ENCODE measurements at places on chromosomes 1 and 21. TPM values are rescaled to one million over a fixed set of nuclear protein-coding genes. Genes with fewer than 3 reads are reported as not detected.

GRCh38 chr1:64915381-64916274 lies 50.7 kb downstream of the JAK1 start:
- DNase-seq = peak; percentile 81

GRCh38 chr1:185409345-185409744 lies 92.3 kb upstream of the IVNS1ABP start:
- no peak for DNase-seq

PACC1 gene
- 11.9 TPM for polyA plus RNA-seq

GRCh38 chr1:242524571-242525359 lies at the start of gene PLD5:
Gene PLD5, minus strand, starts transcription at chr1:242524697.
- peak; percentile 29 for DNase-seq

- no peak for DNase-seq
Observed at GRCh38 chr1:180250883-180251509, 20.9 kb downstream of the LHX4 start.

DNA sequence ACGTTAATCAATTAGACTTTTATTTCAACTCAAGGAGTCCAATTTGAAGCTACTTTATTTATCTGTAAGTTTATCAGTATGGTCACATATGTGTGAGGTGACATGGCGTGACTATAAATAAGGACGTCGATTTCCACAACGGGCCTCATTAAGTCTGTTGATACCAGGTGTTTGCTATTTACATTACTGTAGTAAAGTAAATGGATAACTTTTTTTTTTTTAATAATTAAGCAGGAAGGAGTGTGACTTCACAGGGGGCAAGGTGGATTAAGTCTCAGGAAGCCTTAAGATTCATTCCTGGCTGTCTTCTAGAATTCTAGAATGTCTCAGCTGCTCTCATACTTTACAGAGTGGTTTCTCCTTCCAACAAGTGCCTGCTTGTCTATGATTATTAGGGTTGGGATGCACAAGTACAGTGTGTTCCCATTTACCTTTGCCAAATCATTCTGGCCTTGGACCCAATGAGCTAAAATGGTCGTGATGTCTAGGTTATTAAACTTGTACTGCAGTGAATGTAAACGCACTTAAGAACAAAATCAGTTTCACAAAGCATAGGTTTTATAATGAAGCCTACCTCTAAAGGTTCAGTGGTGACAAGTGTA lies 15.5 kb downstream of the MAP3K7CL start:
- no peak for DNase-seq

TRAPPC3 gene
- polyA plus RNA-seq = 103 TPM

- DNase-seq = no peak
Observed at GRCh38 chr21:46069719-46070279, 28.1 kb upstream of the COL6A2 start.

- DNase-seq = no peak
Observed at GRCh38 chr1:199837321-199837720, 190.2 kb upstream of the NR5A2 start.

DNA sequence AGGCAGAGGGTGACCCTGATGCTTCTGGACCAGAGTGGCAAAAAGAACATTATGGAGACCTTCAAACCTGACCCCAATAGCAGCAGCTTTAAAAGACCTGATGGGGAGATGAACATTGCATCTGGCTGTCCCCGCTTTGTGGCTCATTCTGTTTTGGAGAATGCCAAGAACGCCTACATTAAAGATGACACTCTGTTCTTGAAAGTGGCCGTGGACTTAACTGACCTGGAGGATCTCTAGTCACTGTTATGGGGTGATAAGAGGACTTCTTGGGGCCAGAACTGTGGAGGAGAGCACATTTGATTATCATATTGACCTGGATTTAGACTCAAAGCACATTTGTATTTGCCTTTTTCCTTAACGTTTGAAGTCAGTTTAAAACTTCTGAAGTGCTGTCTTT lies 45.8 kb downstream of the TRAF5 start:
- DNase-seq = no peak

DNA sequence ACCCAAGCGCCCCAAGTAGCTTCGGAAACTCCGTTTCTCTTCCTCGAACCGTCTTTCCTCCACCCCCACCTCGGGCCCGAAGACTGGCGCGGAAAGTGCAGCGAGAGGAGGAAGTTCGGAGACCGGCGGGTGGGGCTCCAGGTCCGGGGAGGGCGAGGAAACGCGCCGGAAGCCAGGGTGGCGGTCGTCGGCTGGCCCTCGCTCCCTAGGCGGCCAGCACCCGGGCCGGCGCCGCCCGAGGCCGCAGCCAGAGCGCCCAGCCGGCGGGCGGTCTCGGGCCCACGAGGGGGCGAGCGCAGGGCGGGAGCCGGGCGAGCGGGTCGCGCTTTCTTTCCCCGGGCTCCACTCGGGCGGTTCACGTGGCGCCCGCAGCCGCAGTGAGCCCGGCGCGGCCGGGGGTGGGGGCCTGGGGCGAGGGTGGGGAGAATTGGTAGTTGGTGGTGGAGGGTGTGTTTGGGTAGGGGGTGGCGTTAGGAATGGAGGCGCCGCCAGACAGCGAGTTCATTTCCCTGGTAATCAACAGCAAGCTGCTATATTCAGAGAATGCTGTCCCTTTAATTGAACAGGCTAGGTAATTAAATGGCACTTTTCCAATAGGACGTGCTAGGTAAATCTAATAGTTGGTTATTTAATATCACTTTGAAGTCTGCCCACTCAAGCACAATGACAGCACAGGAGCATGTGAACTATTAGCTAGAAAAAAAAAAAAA lies 6.7 kb downstream of the LMO4 start:
- DNase-seq = peak; percentile 25

GRCh38 chr1:93140106-93140505 lies 40.1 kb downstream of the TMED5 start:
- no peak for DNase-seq

DNA sequence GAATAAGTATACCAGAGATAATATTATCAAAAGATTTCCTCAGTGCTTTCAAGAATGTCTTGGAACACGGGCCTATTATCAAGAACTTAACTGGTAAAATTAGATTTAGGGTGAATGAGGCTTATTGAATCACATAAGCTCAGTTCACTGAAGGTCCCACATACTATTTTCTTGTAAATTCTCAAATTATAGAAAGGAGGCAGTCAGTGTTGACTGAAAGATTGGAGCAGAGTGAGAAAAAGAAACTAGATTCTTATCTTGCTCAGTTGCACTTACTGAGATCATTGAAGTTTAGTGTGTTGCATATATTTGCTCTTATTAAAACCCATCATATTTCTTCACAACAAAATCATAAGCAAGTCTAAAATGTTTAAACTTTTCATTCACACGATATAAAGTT lies 3.9 kb upstream of the RGS1 start:
- DNase-seq = no peak

DNA sequence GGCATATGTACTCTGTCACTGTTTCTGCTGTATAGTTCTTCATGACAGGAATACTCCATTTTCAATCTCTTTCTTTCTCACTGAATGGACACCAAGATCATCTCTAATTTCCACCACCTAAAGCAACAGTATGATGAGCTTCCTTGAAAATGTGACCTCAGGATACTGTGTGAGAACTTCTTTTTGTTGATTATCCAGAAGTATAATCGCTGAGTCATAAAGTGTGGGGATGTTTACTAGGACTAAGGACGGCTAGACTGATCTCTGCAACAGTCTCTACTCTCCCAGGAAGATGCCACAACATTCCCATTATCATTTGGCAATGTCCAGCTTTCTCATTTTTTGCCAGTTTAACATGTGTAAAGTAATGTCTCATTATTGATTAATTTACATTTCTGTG lies 70.3 kb downstream of the TNFSF18 start:
- peak; percentile 18 for DNase-seq

DNA sequence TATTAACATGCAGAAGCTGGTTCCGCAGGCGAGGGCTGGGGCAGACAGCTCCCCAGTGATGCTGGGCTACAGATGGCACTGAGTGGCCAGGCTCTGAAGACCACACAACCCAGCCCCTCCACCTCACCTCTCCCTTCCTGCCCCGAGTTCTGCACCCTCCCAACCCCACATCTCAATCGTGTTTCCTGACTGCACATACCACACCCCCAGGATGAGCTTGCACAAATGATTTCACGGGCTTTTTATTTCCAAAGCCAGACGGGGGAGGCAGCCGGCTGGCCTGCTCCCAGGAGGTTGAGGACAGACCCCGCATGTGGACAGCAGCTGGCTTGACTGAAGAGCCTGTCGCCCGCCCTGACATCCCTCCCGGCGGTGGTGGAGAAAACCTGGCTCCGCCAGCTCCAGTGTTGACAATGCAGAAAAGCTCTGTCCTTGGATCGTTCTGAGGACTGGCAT lies 21.4 kb upstream of the ALDH4A1 start:
- no peak for DNase-seq

C1orf105 gene
- not detected for polyA plus RNA-seq

DNA sequence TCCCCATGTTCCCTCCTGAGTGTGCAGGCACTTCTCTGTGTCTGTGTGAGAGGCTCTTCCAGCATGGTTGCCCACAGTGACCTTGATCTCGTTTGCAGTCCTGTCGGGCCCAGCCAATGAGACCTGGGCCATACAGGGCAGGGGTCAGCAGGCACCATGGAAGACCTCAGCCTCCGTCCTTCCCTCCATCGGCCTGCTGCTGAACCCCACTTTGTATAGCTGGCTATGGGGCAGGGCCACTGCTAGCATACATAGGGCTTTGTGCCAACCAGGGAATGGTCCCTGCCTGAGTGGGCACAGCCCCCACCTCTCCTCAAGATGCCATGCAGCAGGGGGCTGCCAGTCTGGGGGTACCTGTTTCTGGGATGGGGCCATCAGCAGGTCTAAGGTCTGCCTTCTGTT lies 3.8 kb downstream of the C1orf35 start:
- DNase-seq = no peak

DNA sequence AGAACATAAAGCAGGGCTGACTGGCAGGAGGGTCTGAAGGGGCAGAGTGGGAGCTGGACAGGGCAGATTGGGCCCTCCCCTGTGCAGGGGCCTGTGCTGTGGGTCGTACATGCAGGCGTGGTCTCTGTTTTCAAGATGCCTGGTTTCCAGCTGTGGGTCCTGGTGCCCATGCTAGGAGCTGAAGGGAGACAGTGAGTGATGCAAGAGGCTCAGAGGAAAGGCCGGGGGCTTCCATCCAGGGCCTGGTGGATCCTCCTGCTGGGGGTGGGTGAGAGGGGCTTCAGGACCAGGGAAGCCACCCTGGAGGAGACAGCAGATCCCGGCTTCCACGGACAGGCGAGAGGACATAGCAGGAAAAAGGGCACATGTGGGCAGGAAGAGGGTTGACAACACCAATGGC lies 349.0 kb upstream of the VAMP3 start:
- no peak for DNase-seq

- peak; percentile 20 for DNase-seq
Observed at GRCh38 chr1:219220945-219221344, 47.3 kb downstream of the LYPLAL1 start.

DNA sequence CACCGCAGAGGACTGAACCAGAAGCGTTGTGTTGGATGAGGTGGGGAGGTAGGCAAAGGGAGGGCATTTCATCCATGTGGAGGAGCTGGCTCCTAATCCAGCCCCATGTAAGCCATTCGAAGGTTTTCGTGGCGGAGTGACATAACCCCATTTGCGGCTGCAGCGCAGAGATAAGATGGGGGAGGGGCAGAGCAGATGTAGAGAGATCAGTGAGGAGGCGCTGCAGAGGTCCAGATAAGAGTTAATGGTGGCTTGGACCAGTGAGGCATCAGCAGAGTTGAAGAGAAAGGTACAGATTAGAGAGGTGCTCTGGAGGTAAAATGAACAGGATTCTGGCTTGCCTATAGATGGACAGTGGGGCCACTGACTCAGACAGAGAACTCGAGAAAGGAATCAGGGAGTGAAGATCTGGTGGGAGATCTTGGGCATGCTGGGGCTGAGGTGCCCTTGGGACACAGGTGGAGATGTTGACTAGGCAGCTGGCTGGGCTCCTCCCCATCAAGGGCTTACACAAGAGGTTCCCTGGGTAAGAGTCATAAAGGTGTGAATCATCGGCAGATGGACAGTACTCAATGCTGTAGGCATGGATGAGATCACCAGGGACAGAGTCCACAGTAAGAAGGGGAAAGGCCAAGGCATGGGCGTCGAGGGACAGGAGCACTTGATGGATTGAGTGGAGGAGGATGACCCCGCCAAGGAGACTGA lies 7.8 kb upstream of the PTPRF start:
- DNase-seq = peak; percentile 92

TRIM17 gene
- not detected for polyA plus RNA-seq

TFAP2E gene
- polyA plus RNA-seq = 0.31 TPM

GRCh38 chr1:186244825-186245224 lies 130.2 kb downstream of the TPR start:
- DNase-seq = no peak

GRCh38 chr1:189851806-189852367 lies 625.8 kb downstream of the BRINP3 start:
- DNase-seq = no peak

RCSD1 gene
- polyA plus RNA-seq = not detected

DNA sequence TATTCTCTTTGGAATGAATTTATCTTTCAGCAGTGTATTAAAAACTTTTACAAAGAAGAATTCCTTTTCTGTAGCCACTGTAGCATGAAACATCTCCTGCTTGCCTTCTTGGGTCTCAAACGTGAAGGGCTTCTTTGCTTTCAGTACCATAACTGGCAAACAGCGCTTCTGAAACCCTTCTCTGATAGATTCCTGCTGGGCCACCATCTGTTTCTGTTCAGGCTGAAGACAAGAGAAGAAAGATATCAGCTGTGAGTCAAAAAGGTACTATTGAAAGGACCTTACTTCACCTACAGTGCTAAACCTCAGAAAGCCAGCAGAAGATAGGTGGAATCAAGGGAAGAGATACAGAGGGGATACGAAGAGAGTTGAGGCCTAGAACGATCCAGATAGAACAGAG lies 10.5 kb downstream of the AIM2 start:
- no peak for DNase-seq

DNA sequence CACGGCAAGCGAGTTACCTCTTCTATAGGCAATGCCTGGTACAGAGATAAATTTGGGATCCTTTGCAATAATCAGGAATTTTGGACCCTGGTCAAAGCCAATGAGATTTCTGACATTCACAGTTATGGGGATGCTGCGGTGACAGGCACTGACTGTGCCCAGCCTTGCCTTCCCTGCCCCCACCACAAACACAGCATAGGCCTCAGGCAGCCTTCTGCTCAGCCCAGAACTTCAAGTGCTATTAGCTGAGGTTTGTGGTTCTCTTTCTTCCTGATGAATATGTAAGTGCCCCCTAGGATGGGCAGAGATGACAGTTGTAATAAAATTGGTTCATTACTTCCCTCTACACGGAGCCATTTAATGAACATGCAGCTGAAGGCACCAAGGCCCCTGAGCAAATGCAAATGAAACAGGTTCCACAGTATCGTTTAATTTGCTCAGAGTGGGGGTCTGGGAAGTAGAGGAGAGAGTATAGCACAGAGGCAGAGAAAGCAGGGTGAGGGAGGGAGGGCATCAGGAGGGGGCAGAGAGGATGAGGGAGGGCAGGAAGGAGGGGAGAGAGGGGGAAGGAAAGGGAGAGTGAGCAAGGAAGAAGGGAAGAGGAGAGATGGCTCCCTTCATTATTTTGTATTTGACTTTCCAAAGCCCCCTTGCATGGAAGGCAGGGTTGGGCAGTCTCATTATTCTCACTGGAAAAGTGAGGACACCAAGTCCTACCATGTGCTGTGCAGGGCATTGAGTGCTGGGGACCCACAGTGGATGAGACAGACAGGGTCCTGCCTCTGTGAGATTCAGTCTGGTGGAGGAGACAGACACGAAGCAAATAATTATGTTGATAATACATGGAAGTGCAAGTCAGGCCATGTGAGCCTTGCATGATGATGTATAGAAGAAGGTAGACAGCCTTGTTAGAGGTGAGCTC lies 513.0 kb downstream of the PTPRU start:
- no peak for DNase-seq

All from A549 (cell line).